ENCODE measurements at places on chromosomes 12 and 14.

GRCh38 chr12:72330784-72331183 lies 58.6 kb downstream of the TRHDE start:
- DNase-seq, result no peak

- no peak for DNase-seq
Measured at GRCh38 chr12:58313091-58313855, 371.9 kb downstream of the ATP23 start.

- no peak for DNase-seq
Measured at GRCh38 chr14:91453744-91454143, 36.1 kb upstream of the CCDC88C start.

DNA sequence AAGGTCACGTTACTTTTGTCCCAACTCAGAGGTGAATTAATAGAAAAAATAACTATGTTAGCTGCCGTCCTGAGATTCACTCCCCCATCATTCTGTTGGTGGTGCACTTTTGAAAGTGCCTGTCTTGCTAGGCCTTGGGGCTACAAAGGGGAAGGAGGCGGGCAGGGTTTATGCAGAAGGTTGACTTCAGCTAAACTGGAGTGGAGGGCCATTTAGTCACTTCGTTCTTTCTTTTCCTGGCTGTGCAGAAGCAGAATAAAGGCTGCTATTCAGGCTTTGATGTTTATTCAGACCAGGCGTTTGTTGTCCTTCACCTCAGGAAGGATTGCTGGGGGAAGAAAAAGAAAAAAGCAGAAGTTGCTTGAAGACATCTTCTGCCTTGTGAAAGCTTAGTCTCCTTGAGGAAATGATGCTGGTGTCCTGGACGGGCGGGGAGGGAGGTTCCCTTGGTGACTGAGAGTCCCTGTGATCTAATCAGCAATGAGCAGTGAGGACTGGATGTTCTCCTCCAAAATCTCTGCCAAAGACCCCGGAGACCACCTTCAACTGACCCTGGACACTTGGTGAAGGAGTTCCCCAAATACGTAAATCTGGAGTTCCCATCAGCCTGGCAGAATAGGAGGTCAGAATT lies 4.0 kb downstream of the GLT1D1 start:
- DNase-seq, result no peak

- DNase-seq, result no peak
Measured at GRCh38 chr14:93645200-93645599, 143.1 kb downstream of the PRIMA1 start.

- DNase-seq, result no peak
Measured at GRCh38 chr14:100048786-100049185, 16.4 kb upstream of the EVL start.

GRCh38 chr12:68780731-68781130 lies 27.2 kb upstream of the MDM2 start:
- no peak for DNase-seq

Data from DMS79 treated with DMSO at 0.1 percent for 48 hours (cell line).